ENCODE measurements at places on chromosomes 4 and X. TPM values are rescaled to one million over a fixed set of nuclear protein-coding genes. Genes with fewer than 3 reads are reported as not detected.

Gene VCX3B
- total RNA-seq, result not detected

Gene TRPC3
- 0.29 TPM for total RNA-seq

Gene UGT2B17
- not detected for total RNA-seq

Gene MAGEB18
- total RNA-seq, result not detected

Gene ARHGAP6
- 5.0 TPM for total RNA-seq

Gene GAGE12H
- not detected for total RNA-seq

Gene PPP4R3C
- not detected for total RNA-seq

Gene BEX4
- total RNA-seq, result 13.0 TPM

Gene SORBS2
- total RNA-seq, result 50.7 TPM

Gene CFI
- total RNA-seq, result 53.9 TPM

Measured in osteoblast (primary cell).